ENCODE measurements at places on chromosomes 4 and X. TPM values are rescaled to one million over a fixed set of nuclear protein-coding genes. Genes with fewer than 3 reads are reported as not detected.

CDX4 gene
- total RNA-seq: not detected

UPF3B gene
- total RNA-seq: 1.8 TPM

F8A3 gene
- 1.9 TPM for total RNA-seq

SPINK2 gene
- total RNA-seq: not detected

TMEM156 gene
- 1.6 TPM for total RNA-seq

TKTL1 gene
- 1.6 TPM for total RNA-seq

CENPVL1 gene
- total RNA-seq: not detected

AFF2 gene
- 3.1 TPM for total RNA-seq

GDPD2 gene
- 1.5 TPM for total RNA-seq

PAGE4 gene
- not detected for total RNA-seq

AVPR2 gene
- total RNA-seq: 1.7 TPM

POLN gene
- total RNA-seq: 7.6 TPM

PNMA5 gene
- total RNA-seq: not detected

UCP1 gene
- total RNA-seq: not detected

HTR2C gene
- total RNA-seq: not detected

CETN2 gene
- total RNA-seq: 23.1 TPM

HMX1 gene
- not detected for total RNA-seq

RNF150 gene
- total RNA-seq: 62.1 TPM

NWD2 gene
- total RNA-seq: 0.41 TPM

SCML2 gene
- total RNA-seq: 5.5 TPM

CENPVL2 gene
- not detected for total RNA-seq

CHRNA9 gene
- total RNA-seq: not detected

DCAF12L2 gene
- total RNA-seq: 12.2 TPM

FGF2 gene
- 19.2 TPM for total RNA-seq

MCF2 gene
- not detected for total RNA-seq

PASD1 gene
- not detected for total RNA-seq

PDE6B gene
- total RNA-seq: 3.5 TPM

ARHGAP36 gene
- total RNA-seq: 172 TPM

F8 gene
- 7.3 TPM for total RNA-seq

TRIM2 gene
- 56.7 TPM for total RNA-seq

SULT1E1 gene
- 17.4 TPM for total RNA-seq

RGS12 gene
- total RNA-seq: 43.7 TPM

DRP2 gene
- 2.1 TPM for total RNA-seq

SLITRK2 gene
- total RNA-seq: 1.2 TPM

CLDN34 gene
- total RNA-seq: not detected

TRIM61 gene
- total RNA-seq: 4.2 TPM

LONRF3 gene
- total RNA-seq: 9.5 TPM

MAGEC3 gene
- total RNA-seq: not detected

SHOX gene
- not detected for total RNA-seq

ESX1 gene
- total RNA-seq: not detected

KIF4A gene
- 6.7 TPM for total RNA-seq

PCDH18 gene
- total RNA-seq: 95.8 TPM

ZBED1 gene
- 33.6 TPM for total RNA-seq

NFKB1 gene
- 32.2 TPM for total RNA-seq

HHIP gene
- total RNA-seq: 4.4 TPM

SPANXC gene
- not detected for total RNA-seq

SYNPO2 gene
- total RNA-seq: 111 TPM
